Psoas muscle (tissue), 8 donors: ENCODE measurements at places on chromosomes 1 and 21. TPM values are rescaled to one million over a fixed set of nuclear protein-coding genes. Genes with fewer than 3 reads are reported as not detected.

The TBX15 gene
- 105 TPM for polyA plus RNA-seq

The ANKRD34A gene
- polyA plus RNA-seq: 7.4 TPM

GRCh38 chr1:29458737-29459619 is 222.7 kb downstream of the PTPRU start:
- DNase-seq: no peak

The PRAMEF20 gene
- polyA plus RNA-seq: not detected

The POU3F1 gene
- polyA plus RNA-seq: 0.21 TPM

The KPRP gene
- not detected for polyA plus RNA-seq

DNA sequence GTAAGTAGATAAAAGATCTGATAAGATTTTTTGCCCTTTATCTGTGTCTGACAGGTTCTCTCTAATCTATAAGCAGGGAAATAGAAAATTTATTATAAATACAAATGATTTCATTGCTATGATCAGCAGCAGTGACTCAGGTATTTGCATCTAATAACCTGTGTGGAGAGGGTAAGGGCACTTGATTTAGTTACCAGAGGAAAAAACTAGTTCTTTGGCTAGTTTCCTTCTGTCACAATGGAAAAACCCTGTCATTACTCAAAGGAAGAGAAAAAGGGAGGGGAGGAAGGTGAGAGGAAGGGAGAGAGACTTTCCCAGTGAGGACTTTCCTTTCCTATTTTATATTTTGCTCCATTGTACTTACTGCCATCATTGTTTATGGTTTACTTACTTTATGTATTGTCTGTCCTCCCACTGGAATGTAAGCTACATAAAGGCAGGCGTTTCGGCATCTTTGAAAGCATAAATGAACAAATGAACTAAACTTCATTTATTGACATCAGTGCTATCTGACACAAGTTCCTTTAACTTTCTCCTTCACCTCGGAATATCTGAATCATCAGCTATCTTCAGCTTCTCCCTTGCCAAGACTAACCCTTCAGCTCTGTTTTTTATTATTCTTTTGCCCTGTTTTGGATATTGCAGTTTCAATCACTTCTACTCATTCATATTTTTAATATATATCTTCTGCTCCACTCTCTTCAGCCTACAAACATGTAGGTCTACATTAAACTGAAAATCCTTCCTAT is 34.9 kb downstream of the WDR3 start:
- no peak for DNase-seq

DNA sequence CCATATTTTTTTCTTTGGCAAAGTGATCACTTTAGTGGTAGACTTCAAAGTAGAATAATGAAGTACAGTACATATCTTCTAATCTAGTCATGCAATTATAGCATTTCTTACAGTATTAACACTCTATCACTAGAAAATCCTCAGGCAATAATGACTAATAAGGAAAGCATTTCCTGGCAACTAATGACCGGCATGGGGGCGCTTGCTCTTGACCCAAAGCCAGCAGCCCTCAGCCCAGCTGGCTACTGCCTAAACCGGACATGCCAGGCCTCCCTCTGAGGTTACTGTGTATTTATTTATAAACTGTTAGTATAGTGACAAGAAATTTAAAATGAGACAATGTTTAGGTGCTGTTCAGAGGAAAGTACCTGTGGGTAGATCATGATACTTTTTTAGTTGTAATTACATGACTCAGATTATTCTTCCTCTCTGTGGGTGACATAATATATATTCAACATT is 633.8 kb downstream of the PTPRC start:
- DNase-seq: peak; percentile 19

- DNase-seq: no peak
Measured at GRCh38 chr1:22387919-22388580, 63.6 kb upstream of the ZBTB40 start.

The LAMB3 gene
- polyA plus RNA-seq: 2.0 TPM

The CD34 gene
- 25.0 TPM for polyA plus RNA-seq

GRCh38 chr1:231286603-231287002 is 45.6 kb downstream of the GNPAT start:
- DNase-seq: no peak

The COL8A2 gene
- 0.12 TPM for polyA plus RNA-seq

The CRNN gene
- polyA plus RNA-seq: not detected

The TFF3 gene
- polyA plus RNA-seq: 2.1 TPM

GRCh38 chr1:180155182-180155682 is 563 bp downstream of the QSOX1 start:
- DNase-seq: peak; percentile 30

The LCK gene
- 0.10 TPM for polyA plus RNA-seq

- no peak for DNase-seq
Measured at GRCh38 chr21:29638138-29638537, 301.7 kb downstream of the GRIK1 start.
